ENCODE measurements at places on chromosomes 4 and X.
A peak's percentile ranks its signal among the peaks of the same experiment; 100 is the strongest.

- DNase-seq = no peak
Measured at GRCh38 chr4:5478697-5479096, 229.7 kb downstream of the EVC2 start.

GRCh38 chrX:65696613-65697012, 29.2 kb downstream of the MSN start:
- DNase-seq = no peak

DNA sequence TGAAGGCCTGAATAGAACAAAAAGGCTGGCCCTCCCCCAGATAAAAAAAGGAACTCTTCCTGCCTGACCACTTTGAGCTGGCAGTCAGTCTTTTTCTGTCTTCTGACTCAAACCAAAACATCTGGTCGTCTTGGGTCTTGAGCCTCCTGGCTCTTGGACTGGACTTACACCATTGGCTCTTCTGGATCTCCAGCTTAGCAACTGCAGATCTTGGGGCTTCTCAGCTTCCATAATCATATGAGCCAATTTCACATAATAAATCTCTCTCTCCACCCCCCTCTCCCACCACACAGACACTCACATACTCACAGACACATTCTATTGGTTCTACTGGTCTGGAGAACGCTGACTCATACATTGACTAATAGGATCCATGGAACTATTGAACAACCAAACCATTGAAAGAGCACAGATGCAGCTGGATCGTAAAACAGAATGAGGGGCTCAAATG, 15.6 kb upstream of the CWH43 start:
- no peak for DNase-seq

- no peak for DNase-seq
Measured at GRCh38 chr4:24287096-24287495, 297.3 kb downstream of the DHX15 start.

DNA sequence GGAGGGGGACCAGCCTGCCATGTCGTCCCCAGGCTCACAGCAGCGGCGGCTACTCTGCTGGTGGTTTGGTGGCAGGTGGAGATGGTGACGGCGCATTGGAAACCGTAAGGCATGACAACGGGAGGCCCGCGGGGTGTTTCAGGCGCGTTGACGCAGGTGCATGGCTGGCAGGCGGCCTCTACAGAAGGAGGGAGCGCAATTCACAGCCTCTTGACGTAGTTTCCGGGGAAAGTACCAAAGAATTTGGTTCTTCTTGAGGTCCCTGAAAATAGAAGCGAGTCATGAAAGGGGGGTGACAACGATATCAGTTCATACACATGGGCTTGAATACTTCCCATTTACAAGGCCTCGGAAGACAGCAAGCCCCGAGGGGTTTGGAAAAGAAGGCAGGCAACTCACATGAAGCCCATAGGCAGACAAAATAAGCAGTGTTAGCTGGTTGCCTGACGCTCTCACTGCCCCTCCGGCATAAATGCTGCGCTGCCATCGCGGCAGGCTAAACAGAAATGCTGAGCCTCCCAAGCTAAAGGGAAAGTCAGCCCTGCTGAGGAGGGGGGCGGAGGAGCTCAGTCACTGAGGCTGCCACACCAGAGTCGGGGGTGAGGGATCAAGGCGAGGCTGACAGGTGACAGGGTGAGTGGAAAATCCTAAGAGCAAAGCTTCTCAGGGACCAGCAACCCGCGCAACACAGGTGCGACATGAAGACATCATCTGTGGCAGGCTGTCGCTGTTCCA, 52.3 kb upstream of the PDLIM3 start:
- peak; percentile 26 for DNase-seq

- no peak for DNase-seq
Measured at GRCh38 chrX:2192584-2193272, 308.0 kb downstream of the DHRSX start.

- DNase-seq = no peak
Measured at GRCh38 chr4:28357990-28358389, 1497.3 kb downstream of the STIM2 start.

- no peak for DNase-seq
Measured at GRCh38 chrX:18871161-18871890, 112.6 kb downstream of the PHKA2 start.

DNA sequence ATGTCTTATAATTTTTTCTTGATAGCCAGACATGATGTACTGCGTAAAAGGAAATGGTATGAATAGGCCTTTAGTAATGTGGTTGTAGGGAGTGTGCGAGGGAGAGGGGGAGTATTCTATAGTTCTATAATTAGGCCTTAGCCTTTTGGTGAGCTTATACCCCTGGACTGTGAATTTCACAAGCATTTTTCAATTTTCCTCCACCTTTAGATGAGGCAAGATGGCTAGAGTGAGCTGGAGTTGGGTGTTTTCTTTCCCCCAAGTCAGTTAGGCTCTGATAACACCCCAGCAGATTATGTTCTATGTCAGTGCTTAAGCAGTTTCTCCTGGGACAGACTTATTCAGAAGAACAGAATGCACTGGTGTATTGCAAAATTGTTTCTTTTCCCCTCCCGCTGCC, 210.2 kb upstream of the NPY2R start:
- no peak for DNase-seq

GRCh38 chr4:37439809-37440474, 195.4 kb downstream of the NWD2 start:
- no peak for DNase-seq

- no peak for DNase-seq
Measured at GRCh38 chr4:73193155-73193554, 65.4 kb downstream of the ANKRD17 start.

- DNase-seq = peak; percentile 60
Measured at GRCh38 chrX:79366873-79367749, at the start of gene ITM2A. ITM2A (minus strand) TSS chrX:79367334; CDS start chrX:79367215, 119 bp downstream.

- no peak for DNase-seq
Measured at GRCh38 chr4:37968747-37969146, 8.5 kb downstream of the PTTG2 start.

DNA sequence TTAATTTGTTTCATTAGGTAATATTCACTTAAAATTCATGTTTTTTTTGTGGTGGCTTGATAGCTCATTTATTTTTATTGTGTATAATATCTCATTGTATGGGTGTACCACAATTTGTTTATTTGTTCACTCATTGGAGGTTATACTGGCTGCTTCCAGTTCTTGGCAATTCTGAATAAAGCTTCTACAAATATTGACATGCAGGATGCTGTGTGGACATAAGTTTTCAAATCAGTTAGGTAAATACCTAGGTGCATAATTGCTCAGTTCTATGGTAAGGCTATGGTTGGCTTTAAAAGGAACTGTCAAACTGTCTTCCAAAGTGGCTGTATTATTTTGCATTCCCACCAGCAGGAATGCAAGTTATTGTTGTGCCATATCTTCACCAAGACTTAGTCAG, 504.5 kb upstream of the GALNTL6 start:
- DNase-seq = no peak

GRCh38 chr4:138052806-138053632, 189.1 kb downstream of the SLC7A11 start:
- no peak for DNase-seq

GRCh38 chr4:114870987-114871386, 242.4 kb downstream of the NDST4 start:
- no peak for DNase-seq

GRCh38 chr4:99339172-99339571, 13.4 kb downstream of the ADH1C start:
- no peak for DNase-seq

- DNase-seq = no peak
Measured at GRCh38 chr4:186650401-186651180, 73.1 kb downstream of the FAT1 start.

- DNase-seq = peak; percentile 37
Measured at GRCh38 chrX:153723351-153724251, 586 bp downstream of the BCAP31 start.

DNA sequence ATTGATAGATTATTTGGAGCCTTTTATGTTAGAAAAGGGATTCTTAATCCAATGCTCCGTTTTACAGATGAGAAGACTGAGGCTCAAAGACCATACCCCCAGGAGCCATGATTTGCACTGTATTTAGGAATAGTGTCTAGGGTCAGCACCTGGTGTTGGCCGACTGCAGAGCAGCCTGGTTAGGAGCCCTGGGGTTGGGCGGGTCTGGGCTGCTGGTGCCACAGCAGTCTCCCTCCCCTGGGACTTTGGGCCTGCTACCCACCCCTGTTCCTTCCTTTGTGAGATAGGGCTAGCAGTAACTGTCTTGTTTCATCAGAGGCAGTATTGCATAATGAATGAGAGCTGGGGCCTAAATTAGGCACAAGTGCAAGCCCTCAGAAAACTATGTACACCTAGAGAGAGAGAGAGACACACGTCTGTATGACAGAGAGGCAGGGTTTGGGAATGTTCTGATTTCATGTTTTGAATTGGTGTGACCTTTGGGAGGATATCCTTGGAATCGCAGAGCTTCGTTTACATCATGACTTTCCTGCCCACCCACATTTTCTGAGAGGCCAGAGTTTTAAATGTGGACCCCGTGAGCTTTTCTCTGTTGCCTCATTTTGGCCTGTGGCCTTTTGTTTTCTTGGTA, 111.7 kb downstream of the PTTG2 start:
- DNase-seq = no peak

GRCh38 chrX:11462136-11462535, 168.9 kb downstream of the AMELX start:
- no peak for DNase-seq

GRCh38 chr4:140757232-140757630, 1.0 kb upstream of the TBC1D9 start:
- no peak for DNase-seq

GRCh38 chrX:120795301-120795700, 80.4 kb downstream of the CT47B1 start:
- no peak for DNase-seq

DNA sequence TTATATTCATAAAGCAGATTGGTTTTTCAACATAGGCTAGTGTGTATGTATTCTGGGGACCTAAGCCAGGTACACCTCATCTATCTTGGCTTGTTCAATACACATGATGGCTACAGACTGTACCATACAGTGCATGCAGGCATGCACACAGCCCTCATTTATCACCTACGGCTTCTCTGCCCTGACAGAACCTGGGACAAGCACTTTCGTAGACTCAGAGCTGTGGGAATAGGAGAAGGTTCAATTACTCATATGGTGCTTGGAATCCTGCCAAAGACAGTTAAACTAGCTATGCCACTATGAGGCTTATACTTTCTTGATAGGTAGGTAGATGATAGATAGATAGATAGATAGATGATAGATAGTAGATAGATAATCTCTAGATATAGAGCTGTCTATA, 457.2 kb downstream of the GALNTL6 start:
- DNase-seq = no peak

DNA sequence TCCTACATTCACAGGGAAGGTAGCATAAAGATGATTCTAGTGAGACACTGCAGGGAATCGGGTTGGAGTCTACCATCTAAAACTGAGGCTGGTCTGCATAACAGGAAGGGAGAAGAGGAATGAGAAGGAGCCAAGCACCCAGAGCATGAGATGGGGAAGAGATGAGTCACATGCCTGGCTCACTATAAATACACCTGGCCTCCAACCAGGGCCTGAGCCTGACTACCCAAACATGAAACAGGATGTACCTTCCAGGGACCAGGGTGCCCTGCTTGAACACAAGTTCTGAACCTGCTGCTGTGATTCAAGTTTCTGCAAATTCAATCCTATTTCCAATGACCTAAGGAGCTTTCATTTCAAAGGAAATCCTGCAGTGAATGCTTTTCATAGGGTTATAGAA, 24.9 kb downstream of the CD99L2 start:
- no peak for DNase-seq

GRCh38 chrX:15849555-15849954, 5.1 kb downstream of the AP1S2 start:
- DNase-seq = no peak

DNA sequence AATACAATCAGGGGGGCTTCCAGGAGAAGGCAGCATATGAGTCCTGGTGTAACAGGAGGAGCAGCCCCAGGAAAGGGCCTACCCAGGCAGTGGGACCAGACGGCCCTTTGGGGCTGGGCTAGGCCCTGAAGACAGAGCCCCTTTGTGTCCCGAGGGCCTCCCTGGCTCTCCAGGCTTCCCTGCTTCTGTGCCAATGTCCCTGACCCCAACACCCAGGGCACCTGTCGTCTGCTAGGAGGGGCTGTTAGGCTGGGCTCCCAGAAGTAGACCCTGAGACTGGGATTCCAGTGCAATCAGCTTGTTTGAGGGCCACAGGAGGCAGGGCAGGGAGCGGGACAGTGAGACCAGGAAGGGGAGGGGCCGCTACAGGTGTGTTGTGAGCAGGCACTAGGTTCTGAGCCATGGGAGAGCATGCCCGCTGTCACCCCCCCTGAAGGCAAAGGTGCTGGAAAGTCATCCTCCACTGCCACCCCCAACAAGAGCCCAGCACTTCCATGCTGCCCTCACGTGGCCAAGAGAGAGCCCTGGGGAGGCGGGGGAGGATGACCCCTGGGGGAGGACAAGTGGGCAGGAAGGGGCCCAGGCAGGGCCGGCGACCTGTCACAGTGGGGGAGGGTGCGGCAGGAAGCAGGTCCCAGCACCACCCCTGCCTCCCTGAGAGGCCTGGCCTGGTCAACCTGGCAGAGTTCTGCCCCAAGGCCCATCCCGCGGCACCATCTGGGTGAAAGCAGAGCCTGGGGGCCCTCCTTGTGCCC, 64.8 kb downstream of the ADRA2C start:
- DNase-seq = no peak

DNA sequence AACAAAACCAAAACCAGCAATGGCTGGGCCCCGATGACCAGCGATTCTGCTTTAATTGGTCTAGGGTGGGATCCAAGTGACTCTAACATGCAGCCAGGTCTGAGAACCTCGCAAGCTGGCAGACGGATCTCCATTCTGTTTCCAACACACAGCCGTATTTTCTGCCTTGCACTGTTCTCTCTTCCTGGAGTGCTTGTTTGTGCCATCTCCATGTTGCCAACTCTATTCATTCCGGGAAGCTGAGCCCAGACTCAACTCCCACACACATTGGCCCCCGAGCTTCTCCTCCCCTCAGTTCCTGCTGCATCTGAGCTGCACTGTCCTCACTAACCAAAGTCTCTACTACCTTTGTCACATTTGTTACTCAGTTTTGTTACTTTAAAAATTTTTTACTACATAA, 35.6 kb downstream of the GEMIN8 start:
- DNase-seq = no peak

GRCh38 chrX:55160685-55161552, 59.2 kb upstream of the PAGE5 start:
- DNase-seq = peak; percentile 91

- no peak for DNase-seq
Measured at GRCh38 chrX:24920769-24921168, 95.0 kb downstream of the ARX start.

DNA sequence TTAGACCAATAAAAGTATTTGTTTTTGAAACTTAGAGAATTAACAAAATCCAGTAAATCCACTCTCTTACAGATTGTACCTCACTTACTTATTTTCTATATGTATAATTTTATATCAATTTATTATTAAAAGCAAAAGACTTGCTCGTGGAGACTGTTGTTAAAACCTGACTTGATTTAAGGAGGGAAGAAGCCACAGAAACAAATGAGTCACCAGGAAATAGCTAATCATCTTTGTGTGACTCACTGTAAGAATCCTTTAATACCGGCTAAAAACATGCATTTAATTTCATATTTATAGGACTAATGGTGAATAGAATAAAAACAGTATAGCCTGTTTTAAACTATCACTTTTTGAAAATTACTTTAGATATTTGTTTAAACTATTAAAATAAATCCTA, 29.9 kb upstream of the UBE2NL start:
- no peak for DNase-seq

- DNase-seq = no peak
Measured at GRCh38 chr4:170025523-170026252, 507 bp downstream of the MFAP3L start.
